ENCODE measurements at places on chromosomes 1 and 21. TPM values are rescaled to one million over a fixed set of nuclear protein-coding genes. Genes with fewer than 3 reads are reported as not detected.

DNA sequence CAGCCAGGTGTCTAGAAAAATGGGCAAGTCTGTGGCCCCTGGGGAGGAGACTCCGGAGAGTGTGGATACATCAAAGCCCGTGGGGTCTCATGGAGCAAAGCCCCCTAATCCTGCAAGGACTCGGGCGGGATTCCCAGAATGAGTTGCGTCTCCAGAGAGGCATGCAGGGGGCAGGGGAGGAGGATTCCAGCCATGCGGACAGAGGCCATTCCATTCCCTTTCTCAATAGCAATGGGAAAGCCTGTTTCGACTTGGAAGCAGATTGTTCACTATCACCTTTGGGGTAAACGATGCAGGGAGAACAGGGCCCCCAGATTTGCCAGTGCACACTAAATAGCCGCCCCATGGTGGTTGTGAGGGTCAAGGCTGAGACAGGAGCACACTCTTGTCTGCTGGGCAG, 15.4 kb upstream of the PRDM15 start:
- H3K27ac ChIP-seq, result no peak overlapping the region
- no peak for DNase-seq
- H3K36me3 ChIP-seq, result no peaks in the 10 kb centered on the region
- peaks cover 19% of the 10 kb centered on the region for H3K4me1 ChIP-seq
- H3K4me3 ChIP-seq, result no peak overlapping the region
- H3K27me3 ChIP-seq, result no peaks in the 10 kb centered on the region

GRCh38 chr1:228297822-228298221, 90.0 kb downstream of the OBSCN start:
- H3K36me3 ChIP-seq, result peaks cover 5% of the 10 kb centered on the region
- H3K4me1 ChIP-seq, result no peaks in the 10 kb centered on the region
- DNase-seq, result no peak
- H3K27ac ChIP-seq, result no peak overlapping the region

DNA sequence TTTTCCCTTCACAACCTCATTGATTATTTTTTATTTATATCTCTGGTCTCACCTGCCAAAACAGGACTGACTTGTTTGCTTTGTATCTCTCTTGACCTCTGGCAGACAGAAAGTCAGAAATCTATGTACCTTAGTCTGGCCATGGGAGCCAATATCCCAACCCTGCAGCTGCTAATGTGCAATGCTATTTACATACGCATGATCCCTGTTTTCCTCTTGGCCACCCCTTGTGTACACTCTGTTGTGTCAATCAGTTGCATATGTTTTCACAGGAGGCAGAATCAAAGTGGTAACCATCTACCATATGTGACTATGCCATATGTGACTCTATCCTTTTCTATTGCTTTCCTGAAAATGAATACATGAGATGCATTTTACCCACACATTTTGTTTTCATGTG, 688.8 kb downstream of the PLA2G4A start:
- H3K36me3 ChIP-seq, result no peaks in the 10 kb centered on the region
- no peaks in the 10 kb centered on the region for H3K27me3 ChIP-seq

DNA sequence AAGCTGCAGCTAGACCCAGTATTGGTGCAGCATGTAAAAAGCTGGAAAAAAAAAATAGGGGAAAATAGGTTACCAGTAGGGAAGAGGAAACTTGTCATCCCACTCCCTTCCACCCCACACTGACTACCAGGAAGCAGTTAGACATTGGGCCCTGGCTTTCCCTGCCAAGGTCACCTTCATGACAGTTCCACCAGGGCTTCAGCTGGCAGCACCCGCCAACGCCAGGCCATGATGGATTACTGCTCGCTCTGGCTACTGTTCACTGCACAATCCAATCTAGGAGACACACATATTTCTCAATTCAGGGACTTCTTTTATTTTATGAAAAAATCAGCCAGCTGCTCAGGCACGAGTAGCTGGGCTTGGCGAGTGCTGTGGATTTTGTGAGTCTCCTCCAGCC, 127.7 kb downstream of the DMRTA2 start:
- no peak overlapping the region for H3K4me3 ChIP-seq
- H3K27me3 ChIP-seq, result no peaks in the 10 kb centered on the region
- no peak for DNase-seq
- H3K27ac ChIP-seq, result no peak overlapping the region
- H3K36me3 ChIP-seq, result no peaks in the 10 kb centered on the region
- H3K4me1 ChIP-seq, result no peaks in the 10 kb centered on the region

GRCh38 chr1:1101503-1101902, 14.4 kb downstream of the C1orf159 start:
- H3K4me1 ChIP-seq, result peaks cover 26% of the 10 kb centered on the region
- H3K27ac ChIP-seq, result no peak overlapping the region
- no peak for DNase-seq
- peaks cover 20% of the 10 kb centered on the region for H3K36me3 ChIP-seq
- no peak overlapping the region for H3K4me3 ChIP-seq

DNA sequence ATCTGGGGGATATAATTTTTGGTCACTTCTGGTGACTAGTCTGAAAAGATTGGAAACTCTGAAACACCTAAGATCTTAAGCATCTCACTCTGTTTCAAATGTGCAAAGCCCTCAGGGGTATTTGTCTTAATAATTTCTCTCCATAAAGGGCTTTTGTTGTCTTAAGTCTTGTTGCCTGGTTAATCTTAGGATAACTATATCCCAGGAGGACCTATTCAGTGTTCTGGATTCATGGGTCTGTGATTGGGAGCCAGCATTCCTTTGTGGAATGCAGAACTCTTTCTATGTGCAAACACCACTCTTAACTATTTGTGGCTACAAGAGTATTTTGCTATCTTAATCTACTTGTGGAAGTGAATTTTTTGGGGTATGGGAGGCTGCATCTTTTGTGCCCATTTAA, 1573.0 kb upstream of the PRMT6 start:
- no peak for DNase-seq
- H3K27ac ChIP-seq, result no peak overlapping the region
- no peaks in the 10 kb centered on the region for H3K4me1 ChIP-seq
- H3K36me3 ChIP-seq, result no peaks in the 10 kb centered on the region
- no peak overlapping the region for H3K4me3 ChIP-seq

- H3K27me3 ChIP-seq, result no peaks in the 10 kb centered on the region
- H3K4me1 ChIP-seq, result no peaks in the 10 kb centered on the region
- DNase-seq, result no peak
- H3K36me3 ChIP-seq, result no peaks in the 10 kb centered on the region
- H3K4me3 ChIP-seq, result no peak overlapping the region
- no peak overlapping the region for H3K27ac ChIP-seq
These were observed 1083.1 kb downstream of the PLA2G4A start for GRCh38 chr1:187911820-187912219.

GRCh38 chr1:61287734-61288133, 205.4 kb downstream of the NFIA start:
- no peak overlapping the region for H3K27ac ChIP-seq
- H3K27me3 ChIP-seq, result peaks cover 17% of the 10 kb centered on the region
- DNase-seq, result no peak
- no peaks in the 10 kb centered on the region for H3K4me1 ChIP-seq
- no peaks in the 10 kb centered on the region for H3K36me3 ChIP-seq

C1QTNF12 gene
- 4.1 TPM for total RNA-seq

KRTAP10-2 gene
- total RNA-seq, result not detected

HHIPL2 gene
- total RNA-seq, result 0.16 TPM

Measured in activated T-helper 1 cell treated with anti-CD3 and anti-CD28 coated beads, Interleukin-12 subunit alpha, Interleukin-12 subunit beta, Interleukin-2, Interleukin-4 antibody, amounts not matched to agents 30 ng/mL and 10 ng/mL and 1 ng/mL, durations not matched to agents 14 hours and 24 hours and 36 hours (primary cell).